Stimulated activated CD8-positive, alpha-beta memory T cell treated with anti-CD3 and anti-CD28 coated beads, Interleukin-15, amount 100 ng/mL, for 24 hours (primary cell): ENCODE measurements at places on chromosomes 3 and 15.

- DNase-seq = no peak
Measured at GRCh38 chr3:15355086-15355485, 22.7 kb upstream of the SH3BP5 start.

GRCh38 chr15:79066391-79067071, 24.0 kb downstream of the RASGRF1 start:
- no peak for DNase-seq

- DNase-seq = no peak
Measured at GRCh38 chr3:147389717-147390116, 16.6 kb downstream of the ZIC4 start.

- no peak for DNase-seq
Measured at GRCh38 chr15:66863390-66864085, 161.5 kb downstream of the SMAD6 start.

DNA sequence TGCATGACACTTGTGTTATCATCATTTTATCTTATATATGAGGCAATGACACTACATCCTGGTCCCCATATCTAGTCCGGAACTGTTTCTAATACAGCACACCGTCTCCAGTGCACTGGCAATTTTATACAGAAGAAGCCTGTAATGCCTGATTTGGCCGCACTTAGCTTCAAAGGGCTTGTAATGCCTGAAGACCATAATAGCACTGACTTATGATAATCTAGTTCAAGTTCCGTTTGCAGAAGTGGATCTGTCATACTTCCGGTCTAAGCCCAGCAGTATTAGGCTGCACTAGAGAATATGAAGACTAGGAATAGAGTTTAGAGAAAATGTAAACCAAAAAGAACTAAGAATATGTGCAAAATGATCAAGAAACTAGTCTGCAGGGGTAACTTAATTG, 1.3 kb downstream of the BNIP2 start:
- no peak for DNase-seq

GRCh38 chr3:111538681-111539083, 3.3 kb upstream of the CD96 start:
- DNase-seq = no peak

- DNase-seq = no peak
Measured at GRCh38 chr15:69536726-69537512, 84.3 kb downstream of the RPLP1 start.

GRCh38 chr3:170418422-170419398, at the start of gene CLDN11:
Gene CLDN11 (plus strand): TSS chr3:170418868. CDS start chr3:170419067, 199 bp downstream.
- DNase-seq = no peak

GRCh38 chr15:36403351-36403750, 176.1 kb upstream of the CDIN1 start:
- DNase-seq = no peak

DNA sequence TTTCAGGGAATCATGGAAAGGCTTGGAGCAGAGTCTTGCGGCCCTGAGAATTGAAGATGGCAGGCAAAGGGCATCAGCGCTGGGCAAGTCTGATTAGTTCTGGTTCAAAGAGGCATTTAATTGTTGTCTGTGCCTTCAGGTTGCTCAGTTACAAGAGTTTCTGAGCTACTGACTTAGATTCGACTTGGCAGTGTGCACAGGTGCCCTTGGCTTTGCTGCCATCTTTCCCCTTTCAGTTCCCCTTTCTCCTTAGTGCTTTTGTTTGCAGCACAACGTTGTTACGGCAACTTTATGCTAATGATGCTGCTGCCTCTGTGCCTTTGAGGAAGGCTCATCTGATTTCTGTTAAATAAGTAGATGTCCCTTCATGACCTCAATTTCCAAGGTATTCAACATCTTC, 12.5 kb downstream of the P2RY14 start:
- DNase-seq = no peak

DNA sequence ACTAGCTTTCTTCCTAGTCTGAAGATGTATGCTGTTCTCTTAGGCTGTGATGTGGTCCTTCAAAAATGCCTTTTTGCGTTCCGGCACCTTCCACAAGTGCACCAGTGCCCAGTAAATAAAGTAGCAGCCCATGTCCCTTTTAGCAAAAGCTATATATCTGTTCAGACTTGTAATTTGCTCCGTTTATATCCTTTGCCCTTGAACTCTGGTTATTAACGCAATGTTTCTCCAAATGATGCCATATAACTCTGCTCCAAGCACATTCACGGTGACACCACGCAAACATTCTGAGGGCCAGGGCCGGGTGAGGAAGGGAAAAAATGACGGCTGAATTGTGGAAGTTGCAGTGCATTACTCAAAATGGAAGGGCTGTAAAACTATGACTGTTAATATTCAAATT, 1001.1 kb upstream of the NR2F2 start:
- DNase-seq = no peak

DNA sequence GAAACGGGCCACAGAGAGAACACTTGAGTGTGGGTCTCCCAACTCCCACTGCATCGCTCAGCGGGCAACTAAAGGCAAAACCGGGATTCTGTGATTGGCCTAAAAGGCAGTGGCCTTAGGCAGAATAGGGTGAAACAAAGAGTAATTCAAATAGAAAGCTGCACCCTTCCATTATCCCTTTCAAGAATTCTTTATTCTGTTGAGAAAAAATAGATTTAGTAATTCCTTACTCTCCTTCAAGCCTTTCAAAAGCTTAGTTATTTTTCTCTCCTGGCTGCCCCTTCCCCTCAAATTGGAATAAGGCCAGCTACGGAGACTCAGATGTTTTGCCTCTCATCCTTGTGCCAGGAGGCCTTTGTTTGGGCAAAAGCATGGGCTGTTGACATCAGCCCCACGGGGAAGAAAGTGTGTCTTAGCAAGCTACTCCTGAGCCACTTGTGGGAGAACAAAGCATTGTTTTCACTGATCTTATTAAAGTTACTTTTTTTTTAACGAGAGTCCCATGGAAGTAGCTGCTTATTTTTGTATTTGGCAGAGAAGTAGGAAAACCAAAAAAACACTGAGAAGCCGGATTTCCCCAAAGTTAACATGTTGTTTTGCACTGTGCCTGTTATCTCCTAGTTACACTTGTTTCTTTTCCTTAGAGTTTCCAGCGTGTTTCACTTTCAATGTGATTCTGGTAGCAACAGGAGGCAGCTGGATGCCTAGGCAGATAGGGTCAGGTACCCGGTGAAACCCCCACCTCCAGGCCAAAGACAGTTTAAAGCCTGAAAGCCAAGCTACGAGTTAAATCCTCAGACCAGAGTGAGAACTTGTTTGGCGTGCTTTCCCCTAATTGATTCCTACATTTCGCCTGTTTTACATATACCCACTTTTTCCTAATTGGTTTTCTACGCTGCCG, 2.2 kb downstream of the ST6GAL1 start:
- DNase-seq = no peak

DNA sequence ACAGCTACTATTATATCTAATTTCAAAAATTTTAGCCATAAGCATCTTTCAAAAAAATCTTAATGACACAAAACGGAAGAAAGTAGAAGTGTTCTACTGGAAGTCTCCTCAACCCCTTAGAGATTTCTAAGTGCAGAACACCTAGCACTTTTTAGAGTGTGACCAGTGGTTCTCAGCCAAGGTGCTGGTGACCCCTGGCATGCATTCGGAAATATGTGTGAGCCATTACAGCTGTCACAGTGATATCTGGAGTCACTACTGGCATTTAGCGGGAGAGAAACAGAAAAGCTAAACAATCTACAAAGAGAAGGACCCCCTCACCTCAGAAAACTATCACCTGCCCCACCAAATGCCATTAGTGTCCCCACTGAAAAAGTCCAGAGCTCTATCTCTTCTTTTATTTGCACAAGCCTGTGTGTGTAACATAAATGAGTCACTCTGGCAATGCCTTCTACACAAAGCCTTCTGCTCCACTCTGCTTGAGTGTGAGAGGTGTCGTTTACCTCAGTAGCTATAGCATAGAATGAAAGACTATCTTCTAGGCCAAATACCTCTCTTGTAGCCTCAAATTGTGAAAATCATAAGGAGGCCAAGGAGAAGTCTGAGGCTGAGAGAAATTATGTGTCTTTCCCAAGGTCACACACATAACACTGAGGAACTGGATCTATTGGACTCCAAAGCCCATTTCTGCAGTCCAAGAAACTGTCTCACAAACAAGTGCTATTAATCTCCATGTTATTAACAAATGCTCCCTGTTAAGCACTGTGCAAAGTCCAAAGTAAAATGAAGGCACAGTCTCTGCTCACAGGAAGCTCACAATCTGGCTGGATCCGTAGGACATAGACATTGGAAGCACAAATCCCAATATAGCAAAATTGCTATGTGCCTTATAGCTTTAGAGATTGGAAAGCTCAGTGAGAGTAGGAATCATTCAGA, 28.5 kb upstream of the KCNMB2 start:
- DNase-seq = no peak

- no peak for DNase-seq
Measured at GRCh38 chr15:46518381-46518780, 883.6 kb downstream of the SQOR start.
